ENCODE measurements at places on chromosomes 3 and 15.

DNA sequence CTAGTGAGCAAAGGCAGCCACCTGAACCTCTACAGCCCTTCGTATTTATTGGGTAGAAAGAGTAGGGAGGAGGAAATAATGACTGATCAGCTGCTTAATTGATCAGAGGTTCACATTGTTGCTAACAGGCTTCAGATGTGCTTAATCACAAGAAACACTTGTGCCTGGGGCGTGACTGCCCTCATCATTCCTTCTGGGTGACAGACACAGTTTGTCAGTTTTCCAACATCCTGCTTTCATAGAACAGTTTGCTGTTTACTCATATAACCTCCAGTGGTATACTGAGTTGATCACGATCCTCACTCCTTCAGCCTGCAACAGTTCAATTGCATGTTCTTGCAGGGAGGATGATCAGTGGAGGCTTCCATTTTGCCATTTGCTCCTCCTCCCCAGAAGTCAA is 13.6 kb upstream of the CASR start:
- DNase-seq, result no peak

GRCh38 chr15:72915843-72916242 is 132.3 kb upstream of the ADPGK start:
- no peak for DNase-seq

DNA sequence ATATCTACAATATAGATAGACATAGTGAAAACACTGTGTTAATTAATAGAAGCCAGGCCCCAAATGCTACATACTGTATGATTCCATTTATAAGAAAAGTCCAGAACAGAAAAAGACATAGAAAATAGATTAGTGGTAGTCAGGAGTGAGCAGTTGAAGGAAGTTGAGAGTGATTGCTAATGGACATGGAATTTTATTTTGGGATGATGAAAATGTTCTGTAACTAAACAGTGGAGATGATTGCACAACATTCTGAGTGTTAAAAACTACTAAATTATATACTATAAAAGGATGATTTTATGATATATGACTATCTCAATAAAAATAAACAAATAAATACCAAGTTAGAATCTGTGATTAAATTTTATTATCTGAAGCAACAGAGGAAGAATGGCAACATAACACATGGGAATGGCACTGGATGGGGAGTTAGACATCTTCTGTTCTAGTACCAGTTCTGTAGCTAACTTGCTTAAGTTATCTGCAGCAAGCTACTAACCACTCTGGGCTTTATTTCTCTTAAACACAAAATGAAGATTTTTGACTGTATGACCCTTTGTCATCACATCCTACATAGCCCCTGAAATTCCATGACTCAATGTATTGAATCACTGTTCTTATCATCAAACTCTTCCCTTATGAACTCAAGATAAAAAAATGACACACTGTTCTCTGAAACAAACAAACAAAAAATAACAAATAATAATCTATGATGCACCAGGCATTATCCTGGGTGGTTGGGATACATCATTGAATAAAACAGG is 612.7 kb downstream of the TBL1XR1 start:
- no peak for DNase-seq

DNA sequence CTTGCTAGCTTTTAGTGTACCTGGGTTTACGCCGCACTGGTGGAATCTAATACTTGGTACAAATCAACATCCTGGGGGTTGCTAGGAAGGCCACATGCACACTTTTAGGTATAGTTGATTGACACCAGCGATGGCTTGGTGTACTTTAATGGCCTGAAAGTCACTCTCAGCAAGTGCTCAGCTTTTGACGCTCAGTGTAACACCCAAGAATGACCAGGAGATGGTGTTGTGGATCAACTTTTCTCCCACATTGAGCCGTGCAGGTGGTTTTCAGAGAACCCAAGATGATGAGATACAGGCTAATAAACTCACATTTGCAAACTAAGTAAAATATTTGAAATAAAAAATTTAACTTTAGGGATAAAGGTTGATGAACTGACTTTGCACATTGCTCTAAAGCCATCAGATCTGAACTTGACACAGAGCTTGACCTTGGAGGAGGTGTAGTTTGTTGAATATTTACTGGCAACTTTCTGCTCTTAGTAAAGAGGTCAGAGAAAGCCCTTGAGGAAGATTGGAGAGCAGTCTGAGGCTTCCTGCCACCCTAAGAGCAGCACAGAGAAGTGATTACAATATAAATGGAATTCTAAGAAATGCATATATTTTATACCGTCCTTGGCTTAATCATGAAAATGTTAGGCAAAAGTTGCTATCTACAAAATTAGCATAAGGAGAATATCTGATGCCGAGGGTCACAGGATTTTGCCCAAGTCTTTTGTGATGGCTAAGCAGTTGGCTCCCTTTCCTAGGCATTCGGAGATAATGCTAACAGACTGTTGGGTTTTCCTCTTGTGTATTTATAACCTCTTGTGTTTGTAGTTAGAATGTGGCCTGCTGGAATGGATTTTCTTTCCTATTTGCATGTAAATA is 143.4 kb upstream of the RASGRP1 start:
- DNase-seq, result no peak

All from right atrium auricular region (tissue), 2 donors.